Melanocyte of skin (primary cell): ENCODE measurements at places on chromosomes 4 and X. TPM values are rescaled to one million over a fixed set of nuclear protein-coding genes. Genes with fewer than 3 reads are reported as not detected.

Gene PABPC1L2B
- total RNA-seq = not detected in 2 replicates

Gene GPAT3
- 29.3 and 33.0 TPM in 2 replicates for total RNA-seq

Gene MAGEB17
- not detected in 2 replicates for total RNA-seq

Gene FAM13A
- 18.9 and 25.4 TPM in 2 replicates for total RNA-seq

Gene ADAM29
- total RNA-seq = not detected in 2 replicates
